ENCODE measurements at places on chromosomes 12 and 14.

DNA sequence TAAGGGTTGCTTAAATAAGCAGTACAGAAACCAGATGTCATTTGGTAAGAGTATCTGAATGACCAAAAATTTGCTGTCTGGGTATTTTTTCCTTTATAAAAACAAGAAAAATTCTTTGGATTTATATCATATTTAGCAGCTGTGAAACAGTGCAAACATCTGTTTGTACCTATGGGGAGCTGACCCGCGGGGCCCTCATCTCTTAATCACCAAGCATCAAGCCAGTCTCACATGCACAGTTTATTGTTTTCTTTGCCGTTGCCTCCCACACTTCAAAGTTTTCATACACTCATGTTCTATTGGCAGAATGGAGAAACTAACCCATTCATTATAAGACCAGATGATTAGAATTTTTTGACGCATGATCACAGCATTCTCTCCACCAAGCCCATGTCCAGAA is 142.2 kb downstream of the BMP4 start:
- DNase-seq = no peak

GRCh38 chr14:36478782-36479181 is 41.2 kb downstream of the NKX2-1 start:
- DNase-seq = no peak

DNA sequence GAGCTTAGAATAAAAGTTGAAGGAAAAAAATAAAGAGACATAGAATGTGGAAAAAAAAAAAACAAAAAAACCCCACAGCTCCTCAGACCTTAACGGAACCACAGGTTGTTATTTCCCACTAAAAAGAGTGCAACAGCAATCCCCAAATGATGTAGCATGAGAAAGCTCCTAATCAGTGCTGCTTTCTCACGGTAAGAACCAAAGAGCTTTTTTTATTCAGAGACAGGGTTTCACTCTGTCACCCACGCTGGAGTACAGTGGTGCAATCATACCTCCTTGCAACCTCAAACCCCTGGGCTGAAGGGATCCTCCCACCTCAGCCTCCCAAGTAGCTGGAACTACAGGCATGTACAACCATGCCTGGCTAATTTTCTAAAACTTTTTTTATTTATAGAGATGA is 13.3 kb downstream of the NDUFA12 start:
- DNase-seq = no peak

DNA sequence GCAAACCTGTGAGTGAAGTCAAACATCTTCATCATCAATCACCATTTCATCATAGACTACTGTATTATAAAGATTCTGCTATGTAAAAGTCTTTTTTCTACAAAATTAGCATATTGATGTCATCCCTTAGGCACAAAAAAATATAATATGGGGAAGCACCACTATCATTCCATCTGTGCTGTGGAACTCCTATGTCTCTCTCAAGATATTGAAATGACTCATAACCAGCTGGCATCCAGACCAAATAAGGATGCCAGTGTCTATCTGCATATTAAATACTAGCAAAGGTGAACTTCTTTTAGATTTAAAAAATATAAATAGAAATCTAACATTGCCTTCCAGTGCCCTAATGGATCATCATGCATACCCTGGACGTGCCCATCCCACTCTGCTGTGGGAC is 17.9 kb upstream of the DCAF5 start:
- no peak for DNase-seq

DNA sequence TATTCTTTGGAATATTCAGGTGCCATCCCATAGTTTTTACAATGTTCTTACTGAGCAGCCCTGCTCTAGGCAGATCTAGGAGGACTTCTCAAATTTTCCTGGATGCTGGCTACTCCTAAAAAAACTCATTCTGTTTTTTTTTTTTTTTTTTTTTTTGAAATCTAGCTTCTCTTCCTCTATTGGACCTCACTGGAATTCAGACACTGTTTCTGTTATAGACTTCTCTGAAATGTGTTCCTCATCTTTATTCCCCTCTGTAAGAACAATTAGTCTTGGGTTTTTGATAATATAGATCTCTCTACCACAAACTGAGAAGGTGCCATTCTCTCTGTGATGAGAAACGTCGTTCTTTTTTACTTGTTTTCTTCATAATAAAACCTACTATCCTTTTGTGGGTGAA is 115.3 kb upstream of the CCND2 start:
- no peak for DNase-seq

GRCh38 chr14:54638135-54638446 is 71.2 kb downstream of the SAMD4A start:
- peak; percentile 66 for DNase-seq

DNA sequence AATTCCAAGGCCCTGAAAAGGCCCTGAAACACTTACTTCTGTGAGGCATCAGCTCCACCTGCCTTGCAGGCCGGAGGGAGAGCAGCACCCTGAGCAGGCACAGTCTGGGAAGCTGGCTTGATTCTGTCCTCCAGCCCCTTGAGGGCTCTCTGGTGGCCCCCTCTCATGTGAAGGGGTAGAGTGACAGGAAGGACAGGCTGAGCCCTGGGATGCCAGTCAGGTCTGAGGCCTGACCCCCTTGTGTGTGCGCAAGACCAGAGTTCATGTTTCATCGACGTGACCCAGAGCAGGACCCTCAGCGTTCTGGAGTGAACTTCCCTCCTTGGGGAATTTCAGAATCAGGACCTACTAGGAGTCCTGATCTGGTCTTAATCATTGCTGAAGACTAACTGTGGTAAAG is 1.3 kb downstream of the RNASE8 start:
- no peak for DNase-seq
